ENCODE measurements at places on chromosomes 6 and 20.

DNA sequence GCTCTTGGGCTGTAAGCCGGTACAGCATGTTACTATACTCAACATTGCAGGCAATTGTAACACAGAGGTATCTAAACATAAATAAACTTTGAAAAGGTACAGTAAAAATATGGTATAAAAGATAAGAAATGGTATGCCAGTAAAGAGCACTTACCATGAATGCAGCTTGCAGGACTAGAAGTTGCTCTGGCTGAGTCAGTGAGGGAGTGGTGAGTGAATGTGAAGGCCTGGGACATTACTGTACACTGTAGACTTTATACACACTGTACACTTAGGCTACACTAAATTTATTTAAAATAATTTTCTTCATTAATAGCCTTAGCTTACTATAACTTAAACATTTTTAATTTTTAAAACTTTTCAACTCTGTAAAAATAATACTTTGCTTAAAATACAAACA is 37.8 kb upstream of the ANKEF1 start:
- DNase-seq, result no peak

- DNase-seq, result no peak
Observed at GRCh38 chr6:42347456-42347855, 104.3 kb downstream of the TRERF1 start.

DNA sequence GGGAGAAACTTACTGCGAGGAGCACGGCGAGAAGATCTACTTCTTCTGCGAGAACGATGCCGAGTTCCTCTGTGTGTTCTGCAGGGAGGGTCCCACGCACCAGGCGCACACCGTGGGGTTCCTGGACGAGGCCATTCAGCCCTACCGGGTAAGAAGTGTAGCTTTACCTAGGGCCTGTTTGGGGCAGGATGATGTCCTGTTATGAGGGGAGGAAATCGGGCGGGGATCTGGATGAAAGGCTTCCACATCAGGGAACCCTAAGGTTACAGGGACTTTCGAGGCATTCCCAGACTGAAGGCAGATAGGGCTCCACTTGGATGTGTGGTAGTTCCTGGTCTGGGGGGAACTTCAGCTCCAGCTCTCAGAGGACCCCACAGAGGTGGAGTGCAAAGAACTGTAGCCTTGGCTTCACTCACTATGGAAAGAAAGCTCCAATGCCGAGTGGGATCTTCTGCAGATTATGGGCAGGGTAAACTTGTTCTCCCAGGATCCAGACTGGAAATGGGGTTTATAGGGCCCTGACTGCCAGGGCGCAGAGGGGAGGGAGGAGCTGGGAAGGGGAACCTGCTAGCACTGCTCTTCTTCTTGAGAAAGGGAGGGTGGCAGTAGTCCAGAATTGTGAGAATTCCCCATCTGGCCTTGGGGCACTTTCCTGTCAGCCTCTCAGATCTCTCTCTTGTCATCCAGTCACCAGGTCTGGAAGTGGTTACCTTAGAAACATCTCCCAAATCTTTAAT is 740 bp downstream of the TRIM15 start:
- DNase-seq, result no peak

- DNase-seq, result no peak
Observed at GRCh38 chr6:33383427-33384185, 8.0 kb upstream of the KIFC1 start.

- DNase-seq, result peak; percentile 48
Observed at GRCh38 chr6:154462425-154462824, 48.1 kb downstream of the CNKSR3 start.

DNA sequence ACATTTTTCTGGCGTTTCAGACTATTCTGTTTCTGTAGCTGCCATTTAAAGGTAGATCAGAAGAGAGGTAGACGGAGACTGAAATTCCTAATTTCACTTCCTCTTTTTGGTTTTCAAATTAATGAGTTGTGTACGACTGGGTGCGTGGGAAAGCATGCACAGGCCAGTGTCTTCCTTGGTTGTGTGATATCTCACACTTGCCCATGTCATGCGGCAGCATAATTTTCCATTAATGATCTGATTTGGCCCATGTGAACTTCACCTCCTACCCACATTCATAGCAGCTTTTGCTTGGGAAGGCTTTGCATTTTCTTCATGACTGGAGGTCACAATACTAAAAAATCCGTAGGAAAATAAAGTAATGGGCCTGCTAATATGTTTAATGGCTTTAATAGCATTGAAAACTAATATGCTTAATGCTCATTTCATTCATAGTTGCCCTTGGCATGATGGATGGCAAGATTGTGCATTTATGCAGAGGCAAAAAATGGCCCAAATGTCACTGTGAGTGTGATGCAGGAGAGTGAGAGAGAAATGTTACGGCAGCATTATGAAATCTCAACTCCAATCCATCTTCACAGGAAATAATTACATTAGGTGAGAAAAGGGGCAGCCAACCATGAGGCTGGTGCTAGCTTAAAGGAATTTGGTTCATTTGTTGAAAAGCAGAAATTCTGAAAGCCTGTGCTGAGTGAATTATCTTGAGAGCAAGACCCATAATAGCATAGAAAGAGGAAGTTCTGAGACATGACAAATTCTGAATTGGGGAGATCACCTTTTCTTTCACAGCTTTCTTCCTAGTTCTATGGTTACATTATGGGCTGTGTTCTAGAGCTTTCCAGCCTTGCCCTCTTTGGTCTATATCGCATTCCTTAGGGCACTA is 69.0 kb upstream of the UST start:
- DNase-seq, result no peak

- DNase-seq, result peak; percentile 76
Observed at GRCh38 chr20:47989957-47990356, 204.7 kb upstream of the SULF2 start.

- no peak for DNase-seq
Observed at GRCh38 chr6:17714879-17715851, 8.4 kb upstream of the NUP153 start.

DNA sequence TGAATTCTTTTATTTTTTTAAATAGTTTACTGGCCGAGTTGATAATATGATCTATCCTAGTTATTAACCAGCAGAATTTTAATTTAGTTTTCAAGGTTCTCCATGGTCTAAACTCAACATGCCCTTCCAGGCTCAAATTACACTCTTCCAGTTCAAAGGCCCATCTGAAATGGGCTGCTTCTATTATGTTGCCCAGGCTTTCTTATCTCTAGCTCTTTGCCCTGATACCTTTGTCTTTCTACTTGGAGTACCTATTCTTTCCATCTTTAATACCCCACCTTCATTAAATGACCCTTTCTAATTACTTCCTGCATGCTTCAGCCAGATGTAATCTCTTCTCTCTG is 541.2 kb upstream of the FLRT3 start:
- no peak for DNase-seq

- DNase-seq, result no peak
Observed at GRCh38 chr20:8805737-8806442, 263.0 kb upstream of the PLCB4 start.

- DNase-seq, result no peak
Observed at GRCh38 chr6:81572020-81572419, 180.5 kb downstream of the TENT5A start.

GRCh38 chr6:27237089-27237803 is 10.3 kb upstream of the PRSS16 start:
- no peak for DNase-seq

- DNase-seq, result no peak
Observed at GRCh38 chr6:20389066-20389465, 12.6 kb upstream of the E2F3 start.

- peak; percentile 40 for DNase-seq
Observed at GRCh38 chr6:40586369-40587201, 579 bp downstream of the LRFN2 start.

DNA sequence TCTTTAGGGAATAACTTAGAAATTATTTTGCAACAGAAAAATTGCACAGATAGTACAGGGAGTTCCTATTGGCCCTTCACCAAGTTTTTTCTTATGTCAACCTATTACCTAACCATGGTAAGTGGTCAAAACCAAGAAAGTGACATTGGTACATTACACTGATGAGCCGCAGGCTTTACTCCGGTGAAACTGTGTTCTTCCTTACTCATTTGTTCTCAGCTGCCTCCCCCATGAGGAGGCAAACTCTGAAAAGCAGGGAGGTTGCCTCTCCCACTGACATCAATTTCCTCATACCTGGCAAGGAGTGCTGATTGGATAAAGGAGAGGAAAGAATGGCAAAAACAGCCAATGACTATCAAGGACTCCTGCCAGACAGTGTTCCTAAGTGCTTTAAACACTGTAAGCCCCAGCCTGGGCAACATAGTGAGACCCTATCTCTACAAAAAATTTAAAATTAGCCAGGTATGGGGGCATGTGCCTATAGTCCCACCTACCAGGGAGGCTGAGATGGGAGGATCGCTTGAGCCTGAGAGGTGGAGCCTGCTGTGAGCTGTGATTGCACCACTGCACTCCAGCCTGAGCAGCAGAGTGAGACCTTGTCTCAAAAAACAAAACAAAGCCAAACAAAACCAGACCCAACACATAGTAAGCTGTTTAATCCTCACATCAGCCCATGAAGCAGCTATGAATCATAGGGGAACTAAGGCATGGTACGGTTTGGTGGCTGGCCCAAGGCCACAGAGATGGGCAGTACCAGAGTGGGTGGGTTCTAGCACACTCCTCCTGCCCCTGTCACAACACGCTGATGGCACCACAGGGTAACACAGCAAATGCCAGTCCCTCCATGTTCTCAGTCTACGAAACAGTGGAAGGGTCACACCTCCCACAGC is 24.7 kb downstream of the C20orf203 start:
- DNase-seq, result no peak

DNA sequence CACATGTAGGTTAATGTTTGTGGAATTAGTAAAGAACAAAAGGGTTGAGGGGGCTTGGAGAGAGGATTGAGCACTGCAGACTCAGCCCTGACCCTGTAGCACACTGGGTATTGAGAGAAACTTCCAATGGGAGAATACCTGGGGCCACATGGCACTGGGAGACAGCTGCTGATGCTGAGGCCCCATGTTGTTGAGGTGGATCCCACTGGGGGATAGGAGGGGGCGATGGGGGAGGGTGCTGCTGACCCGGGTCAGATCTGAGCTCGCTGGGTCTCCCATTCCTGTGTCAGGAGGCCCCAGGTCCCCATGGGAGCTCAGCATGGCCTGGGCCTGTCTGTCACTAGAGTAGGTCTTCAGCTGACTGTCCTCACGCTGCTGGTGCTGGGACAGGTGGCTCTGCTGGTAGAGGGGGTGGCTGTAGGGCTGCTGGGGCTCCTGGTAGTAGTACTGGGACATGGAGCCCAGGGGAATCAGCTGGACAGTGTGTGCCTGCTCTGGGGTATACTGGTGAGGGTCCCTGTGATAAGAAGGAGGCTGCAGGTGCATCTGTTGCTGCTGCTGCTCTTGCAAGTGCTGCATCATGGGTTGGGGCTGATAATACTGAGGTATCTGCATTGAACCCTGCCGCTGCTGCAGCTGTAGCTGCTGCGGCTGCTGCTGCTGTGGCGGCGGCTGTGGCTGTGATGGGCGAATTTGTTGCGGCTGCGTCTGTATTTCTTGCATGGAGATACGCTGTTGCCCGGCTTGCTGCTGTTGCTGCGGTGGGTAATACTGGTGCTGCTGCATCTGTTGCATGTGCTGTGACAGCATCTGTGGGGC is 50.6 kb upstream of the MRPS10 start:
- DNase-seq, result no peak

DNA sequence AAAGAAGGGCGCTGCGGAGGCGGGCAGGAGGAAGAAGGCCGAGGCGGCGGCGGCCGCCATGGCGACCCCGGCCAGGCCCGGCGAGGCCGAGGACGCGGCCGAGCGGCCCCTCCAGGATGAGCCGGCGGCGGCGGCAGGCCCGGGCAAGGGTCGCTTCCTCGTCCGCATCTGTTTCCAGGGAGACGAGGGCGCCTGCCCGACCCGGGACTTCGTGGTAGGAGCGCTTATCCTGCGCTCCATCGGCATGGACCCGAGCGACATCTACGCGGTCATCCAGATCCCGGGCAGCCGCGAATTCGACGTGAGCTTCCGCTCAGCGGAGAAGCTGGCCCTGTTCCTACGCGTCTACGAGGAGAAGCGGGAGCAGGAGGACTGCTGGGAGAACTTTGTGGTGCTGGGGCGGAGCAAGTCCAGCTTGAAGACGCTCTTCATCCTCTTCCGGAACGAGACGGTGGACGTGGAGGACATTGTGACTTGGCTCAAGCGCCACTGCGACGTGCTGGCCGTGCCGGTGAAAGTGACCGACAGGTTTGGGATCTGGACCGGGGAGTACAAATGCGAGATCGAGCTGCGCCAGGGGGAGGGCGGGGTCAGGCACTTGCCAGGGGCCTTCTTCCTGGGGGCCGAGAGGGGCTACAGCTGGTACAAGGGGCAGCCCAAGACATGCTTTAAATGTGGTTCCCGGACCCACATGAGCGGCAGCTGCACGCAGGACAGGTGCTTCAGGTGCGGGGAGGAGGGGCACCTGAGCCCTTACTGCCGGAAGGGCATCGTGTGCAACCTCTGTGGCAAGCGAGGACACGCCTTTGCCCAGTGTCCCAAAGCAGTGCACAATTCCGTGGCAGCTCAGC is 780 bp downstream of the ZCCHC3 start:
- peak; percentile 76 for DNase-seq

GRCh38 chr20:25000268-25000801 is 7.8 kb upstream of the APMAP start:
- peak; percentile 79 for DNase-seq

DNA sequence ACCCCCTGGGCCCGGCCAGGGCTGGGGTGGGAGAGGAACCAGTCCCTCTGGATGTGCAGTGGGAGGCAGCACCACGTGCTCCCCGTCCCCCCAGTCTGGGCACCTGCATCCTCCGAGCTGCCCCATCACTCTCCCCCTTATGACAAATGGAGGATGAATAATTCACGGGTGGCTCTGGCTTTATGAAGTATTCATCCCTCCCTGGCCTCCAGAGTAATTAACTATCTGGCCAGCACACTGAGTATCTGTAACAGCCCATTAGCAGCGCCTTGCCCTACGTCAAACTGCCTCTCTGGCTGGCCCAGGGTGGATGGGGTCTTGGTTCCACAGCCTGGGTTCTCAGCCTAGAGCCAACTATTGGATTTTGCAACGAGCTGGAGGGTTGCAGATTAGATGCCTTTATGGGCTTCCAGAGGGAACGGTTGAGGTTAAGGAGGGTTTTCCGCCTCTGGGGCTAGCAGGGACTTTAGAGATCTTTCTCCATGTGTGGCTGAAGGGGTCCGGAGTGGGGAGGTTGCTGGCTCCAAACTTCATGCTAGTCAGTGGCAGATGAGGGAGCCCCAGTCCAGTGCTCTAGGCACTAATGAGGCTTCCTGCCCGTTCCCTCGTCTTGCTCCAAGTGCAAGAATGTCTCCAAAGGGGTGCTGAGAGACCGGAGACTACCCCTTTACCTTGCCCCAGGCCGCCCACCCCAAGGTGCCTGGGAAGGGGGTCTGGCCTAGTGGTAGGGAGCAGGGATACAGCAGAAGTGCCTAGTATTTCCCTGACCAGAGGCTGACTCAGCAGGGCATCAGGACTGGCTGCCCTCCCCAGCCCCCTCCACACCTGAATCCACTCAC is 53.5 kb upstream of the MLN start:
- no peak for DNase-seq

GRCh38 chr6:64838726-64839125 is 868.3 kb downstream of the EYS start:
- no peak for DNase-seq

- no peak for DNase-seq
Observed at GRCh38 chr20:45429618-45430017, 13.7 kb downstream of the PIGT start.

DNA sequence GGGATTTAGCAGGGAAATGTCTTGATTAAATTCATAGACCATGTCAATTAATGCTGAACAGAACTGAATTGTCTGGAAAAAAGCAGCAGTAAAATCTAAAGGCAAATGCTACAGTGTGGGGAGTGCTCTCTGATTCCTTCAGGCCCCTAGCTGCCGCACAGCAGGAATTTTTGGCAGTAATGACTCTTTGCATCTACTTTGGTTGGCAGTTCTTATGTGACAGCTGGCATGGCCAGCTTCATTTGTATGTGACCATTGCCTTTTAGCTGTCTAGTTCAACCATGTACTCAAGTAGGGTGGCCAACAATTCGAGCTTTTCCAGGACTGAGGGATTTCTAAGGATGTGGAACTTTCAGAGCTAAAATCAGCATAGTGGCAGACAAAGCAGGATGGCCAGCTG is 499.1 kb upstream of the MAN1A1 start:
- DNase-seq, result no peak
